Left cardiac atrium (tissue), 4 donors: ENCODE measurements at places on chromosomes 13 and 19. TPM values are rescaled to one million over a fixed set of nuclear protein-coding genes. Genes with fewer than 3 reads are reported as not detected.

GRCh38 chr13:55341891-55342290 lies 1798.8 kb upstream of the PRR20A start:
- no peak for DNase-seq

GRCh38 chr19:33252971-33253370 lies 27.3 kb upstream of the SLC7A10 start:
- DNase-seq: no peak

- no peak for DNase-seq
Measured at GRCh38 chr19:9808855-9809824, 9.7 kb downstream of the FBXL12 start.

DNA sequence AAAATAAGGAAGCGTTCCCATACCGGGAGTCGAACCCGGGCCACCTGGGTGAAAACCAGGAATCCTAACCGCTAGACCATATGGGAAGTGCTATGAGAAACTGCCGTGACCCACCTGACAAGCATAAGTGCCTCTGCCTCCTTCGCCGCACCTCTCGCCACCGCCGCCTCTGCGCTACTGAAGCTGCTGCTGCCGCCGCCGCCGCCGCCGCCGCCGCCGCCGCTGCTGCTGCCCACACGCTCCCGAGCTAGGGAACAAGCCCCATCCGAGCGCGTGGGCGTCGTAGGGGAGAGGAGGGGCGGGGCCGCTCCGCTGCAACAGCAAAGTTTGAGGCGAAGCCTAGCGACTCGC lies 610 bp upstream of the WBP4 start:
- DNase-seq: peak; percentile 89

Gene TEX29
- 0.41 TPM for total RNA-seq

GRCh38 chr19:53365899-53366493 lies 491 bp downstream of the ZNF525 start:
- peak; percentile 30 for DNase-seq
